Activated CD4-positive, alpha-beta memory T cell treated with anti-CD3 and anti-CD28 coated beads for 36 hours (primary cell): ENCODE measurements at places on chromosomes 12 and 14.

DNA sequence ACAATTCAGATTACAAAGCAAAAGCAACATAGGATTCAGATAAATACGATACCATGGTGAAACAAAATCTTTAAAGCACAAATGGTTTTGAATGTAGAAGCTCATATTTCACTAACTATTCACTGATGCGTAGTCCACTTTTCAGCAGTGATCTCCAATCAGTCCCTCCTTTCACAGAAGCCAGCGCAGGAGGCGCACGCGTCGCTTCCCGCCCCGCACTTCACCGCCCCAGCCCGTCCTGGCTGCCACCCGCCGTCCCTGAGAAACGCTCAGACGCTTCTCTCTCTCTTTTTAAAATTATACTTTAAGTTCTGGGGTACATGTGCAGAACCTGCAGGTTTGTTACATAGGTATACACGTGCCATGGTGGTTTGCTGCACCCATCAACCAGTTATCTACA, 19.8 kb upstream of the CHFR start:
- DNase-seq: no peak

- DNase-seq: no peak
Observed at GRCh38 chr12:96472384-96472783, 17.0 kb upstream of the CFAP54 start.

DNA sequence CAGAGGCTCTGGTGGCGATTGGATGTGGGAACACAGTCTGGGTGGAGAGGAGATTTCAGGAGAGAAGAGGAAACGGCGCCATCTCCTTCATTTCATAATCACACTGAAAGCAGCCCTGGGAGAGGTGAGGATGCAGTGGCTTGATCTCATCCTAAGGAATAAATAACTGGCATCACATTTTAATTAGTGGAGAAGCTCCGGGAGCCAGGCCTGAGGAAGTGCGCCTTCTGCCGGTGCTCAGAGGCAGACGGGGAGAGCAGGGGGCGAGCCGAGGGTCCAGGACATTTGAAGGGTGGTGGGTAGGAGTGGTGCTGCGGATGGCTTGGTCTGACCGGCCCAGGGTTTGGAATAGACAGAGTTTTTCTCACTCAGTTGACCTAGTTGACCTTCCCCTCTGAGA, 265.0 kb downstream of the CACNA1C start:
- no peak for DNase-seq

DNA sequence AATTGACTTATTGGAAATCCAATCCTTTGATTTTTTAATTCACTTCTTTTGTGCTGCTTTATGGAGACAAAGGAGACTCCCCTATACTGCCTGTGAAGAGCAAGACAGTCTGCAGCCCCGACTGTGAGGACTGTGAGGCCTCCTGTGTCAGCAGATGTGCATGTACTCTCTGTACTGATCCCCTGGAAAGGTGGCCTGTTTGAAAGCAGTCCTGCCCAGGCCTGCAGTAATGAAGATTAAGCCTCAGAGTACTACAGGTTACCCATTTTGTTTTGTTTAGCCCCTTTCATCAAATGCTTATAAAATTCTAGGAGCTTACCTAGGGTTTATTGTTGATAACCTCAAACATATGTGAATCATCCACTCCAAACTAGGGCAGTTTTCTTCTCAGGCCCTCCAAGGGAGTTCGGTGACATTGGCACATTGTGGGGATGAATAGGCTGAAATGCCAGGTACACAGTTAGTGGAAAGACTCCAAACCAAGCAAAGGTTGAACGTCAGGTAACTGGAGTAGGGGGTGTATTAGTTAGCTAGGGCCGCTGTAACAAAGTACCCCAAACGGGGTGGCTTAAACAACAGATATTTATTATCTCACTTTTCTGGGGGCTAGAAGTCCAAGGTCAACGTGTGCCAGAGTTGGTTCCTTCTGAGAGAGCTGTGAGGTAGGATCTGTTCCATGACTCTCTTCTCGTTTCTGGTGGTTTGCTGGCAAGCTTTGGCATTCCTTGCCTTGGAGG, 208.7 kb upstream of the BCL2L14 start:
- DNase-seq: no peak

GRCh38 chr12:127396734-127397133, 870.2 kb upstream of the TMEM132C start:
- no peak for DNase-seq

DNA sequence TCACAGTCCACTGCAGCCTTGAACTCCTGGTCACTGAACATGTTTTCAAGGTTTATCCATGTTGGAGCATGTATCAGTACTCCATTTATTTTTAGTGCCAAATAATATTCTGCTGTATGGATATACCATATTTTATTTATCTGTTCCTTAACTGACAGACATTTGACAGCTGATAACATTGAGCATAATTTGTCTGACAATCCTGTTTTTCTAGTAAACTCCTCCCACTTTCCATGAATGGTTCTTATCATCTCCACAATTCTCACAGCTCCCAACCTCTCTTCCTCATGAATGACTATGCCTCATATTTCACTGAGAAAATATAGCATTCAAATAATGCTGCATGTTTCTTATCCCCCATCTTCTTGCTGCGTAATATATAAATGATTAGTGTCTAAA, 33.3 kb downstream of the COCH start:
- no peak for DNase-seq

GRCh38 chr12:21938879-21939278, 2.3 kb downstream of the ABCC9 start:
- no peak for DNase-seq

DNA sequence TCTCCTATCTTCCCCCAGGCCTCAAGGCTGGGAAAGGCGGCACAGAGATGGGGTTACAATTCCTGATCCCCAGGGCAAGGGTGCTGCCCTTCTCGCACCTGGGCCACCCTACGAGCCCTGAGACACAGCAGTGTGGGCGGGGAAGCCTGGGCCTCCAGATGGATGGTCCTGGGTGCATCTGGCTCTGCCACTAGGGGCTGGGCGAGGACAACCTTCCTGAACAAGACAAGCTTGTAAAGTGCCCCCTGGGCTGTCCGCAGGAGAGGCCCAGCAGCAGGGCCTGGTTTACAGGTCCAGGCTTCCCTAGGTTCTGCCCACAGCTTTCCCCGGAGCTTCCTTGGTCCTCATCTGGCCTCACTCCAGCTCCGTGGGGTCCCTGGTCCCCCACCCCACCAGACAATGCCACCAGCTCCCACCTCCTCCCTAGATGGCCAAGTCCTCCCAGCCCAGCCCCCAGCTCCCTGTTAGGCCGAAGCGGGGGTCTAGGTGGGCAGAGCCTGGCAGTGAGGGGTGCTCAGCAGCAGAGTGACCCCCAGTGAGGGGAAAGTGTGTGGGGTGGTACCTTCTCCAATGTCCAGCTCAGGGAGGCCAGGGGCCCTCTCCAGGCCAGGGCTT, 8.9 kb downstream of the ARL6IP4 start:
- DNase-seq: no peak

DNA sequence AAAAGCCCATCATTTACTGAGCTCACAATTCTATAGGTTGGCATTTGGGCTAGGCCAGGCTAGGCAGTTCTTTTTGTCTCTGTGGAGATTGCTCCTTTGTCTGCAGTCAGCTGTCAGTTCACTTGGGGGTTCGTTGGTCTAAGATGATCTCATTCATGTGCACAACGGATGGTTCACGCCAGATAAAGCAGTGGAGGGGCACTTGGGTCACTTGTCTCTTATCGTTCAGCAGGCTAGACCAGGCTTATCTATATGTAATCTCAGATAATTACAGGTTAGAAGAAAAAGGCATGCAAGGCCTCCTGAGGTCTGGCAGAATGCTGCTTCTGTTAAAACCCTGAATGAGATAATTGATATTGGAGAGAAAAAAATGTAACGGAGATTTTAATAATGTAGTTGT, 119.0 kb upstream of the ATP2B1 start:
- DNase-seq: no peak

DNA sequence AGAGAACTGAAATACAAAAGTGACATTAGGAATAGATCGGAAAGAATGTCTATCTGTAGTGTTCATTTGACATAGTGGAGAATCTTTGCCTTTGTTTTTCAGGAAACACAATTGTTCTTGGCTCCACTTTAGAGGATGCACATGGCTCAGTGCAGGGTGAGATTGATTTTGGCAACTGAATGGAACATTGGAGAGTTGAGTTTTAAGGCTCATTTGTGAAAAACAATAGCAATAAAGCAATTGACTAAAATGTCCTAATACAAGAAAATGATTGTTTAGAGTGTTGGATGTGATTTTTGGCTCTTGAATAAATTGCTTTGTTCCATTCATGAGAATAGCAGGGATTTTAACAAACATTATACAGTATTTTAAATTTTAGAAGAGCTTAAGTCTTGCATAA, 116.4 kb downstream of the SLC38A1 start:
- DNase-seq: no peak

GRCh38 chr12:15209782-15210181, 11.4 kb downstream of the RERG start:
- DNase-seq: no peak

GRCh38 chr12:11486623-11487444, 91.5 kb upstream of the PRB2 start:
- peak; percentile 87 for DNase-seq

- no peak for DNase-seq
Observed at GRCh38 chr12:89319606-89320005, 32.7 kb downstream of the DUSP6 start.

DNA sequence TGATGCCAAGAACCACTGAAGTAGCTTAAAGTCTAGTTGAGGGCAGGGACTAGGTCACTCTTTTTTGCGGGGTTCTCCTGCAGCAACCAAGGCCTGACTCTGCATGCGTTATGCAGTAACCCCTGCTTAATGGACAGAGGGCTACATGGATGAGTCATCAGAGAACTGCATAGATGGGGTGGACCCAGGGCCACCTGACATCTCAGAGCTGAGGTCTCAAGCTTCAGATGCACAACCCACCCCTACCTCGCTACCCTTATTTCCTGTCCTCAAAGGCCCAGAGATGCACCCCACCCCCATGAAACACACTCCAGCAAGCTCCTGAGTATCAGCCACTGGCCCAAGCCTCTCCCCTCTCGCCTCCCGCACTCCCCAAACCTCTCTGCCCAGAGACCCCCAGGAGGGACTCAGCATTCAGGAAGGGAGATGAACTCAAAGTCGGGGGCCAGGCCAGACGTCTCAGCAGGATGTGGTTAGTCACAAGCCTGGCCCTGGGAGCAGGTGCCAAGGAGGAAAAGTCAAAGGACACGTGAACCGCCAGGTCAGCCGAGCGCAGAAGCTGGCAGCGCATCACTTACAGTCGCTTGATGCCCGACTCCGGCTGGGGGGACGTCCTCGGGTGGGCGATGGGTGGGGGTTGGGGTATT, 25.8 kb downstream of the SNRNP35 start:
- DNase-seq: peak; percentile 16

- DNase-seq: no peak
Observed at GRCh38 chr12:31773223-31773750, 44.5 kb upstream of the AMN1 start.

- DNase-seq: no peak
Observed at GRCh38 chr12:73867147-73867546, 670.5 kb upstream of the ATXN7L3B start.

DNA sequence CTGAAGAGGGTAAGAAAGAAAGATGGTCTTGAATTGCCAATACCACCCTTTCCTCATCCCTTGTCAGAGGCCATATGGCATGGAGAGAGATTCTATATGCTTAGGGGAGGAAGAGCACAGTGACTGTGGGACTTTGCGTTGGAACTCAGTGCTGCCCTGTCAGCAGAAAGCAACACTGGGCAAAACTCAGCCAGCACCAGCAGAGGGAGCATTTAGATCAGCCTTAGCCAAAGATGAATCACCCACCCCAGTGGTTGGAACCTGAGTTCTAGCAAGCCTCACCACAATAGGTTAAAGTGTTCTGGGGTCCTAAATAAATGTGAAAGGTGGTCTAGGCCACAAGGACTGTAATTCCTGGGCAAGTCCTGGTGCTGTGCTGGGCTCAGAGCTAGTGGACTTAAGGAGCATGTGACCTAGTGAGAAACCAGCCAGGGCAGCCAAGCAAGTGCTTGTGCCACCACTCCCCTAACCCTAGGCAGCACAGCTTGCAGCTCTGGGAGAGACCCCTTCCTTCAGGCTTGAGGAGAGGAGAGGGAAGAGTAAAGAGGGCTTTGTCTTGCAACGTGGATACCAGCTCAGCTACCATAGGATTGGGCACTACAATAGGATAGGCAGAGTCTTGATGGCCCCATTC, 11.4 kb upstream of the BCAT1 start:
- DNase-seq: peak; percentile 71

DNA sequence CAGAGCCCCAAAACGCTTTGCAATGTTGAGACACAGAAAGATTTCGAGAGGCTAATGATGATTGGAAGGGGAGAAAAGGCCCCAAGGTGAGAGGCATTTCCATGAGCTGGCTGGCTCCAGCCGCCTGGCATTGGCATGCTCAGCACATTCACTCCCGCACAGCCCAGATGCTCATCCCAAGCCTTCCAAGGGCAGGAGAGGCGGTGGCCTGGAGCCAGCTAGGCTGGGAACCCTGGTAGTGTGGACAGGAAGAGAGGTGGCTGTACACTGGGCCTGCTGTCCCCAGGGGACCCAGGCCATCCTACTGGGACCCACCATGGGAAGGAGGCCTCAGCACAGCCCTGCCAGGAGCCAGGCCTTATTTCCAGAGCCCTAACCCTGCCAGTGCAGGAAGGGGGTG, 72.2 kb downstream of the SPTB start:
- DNase-seq: no peak

DNA sequence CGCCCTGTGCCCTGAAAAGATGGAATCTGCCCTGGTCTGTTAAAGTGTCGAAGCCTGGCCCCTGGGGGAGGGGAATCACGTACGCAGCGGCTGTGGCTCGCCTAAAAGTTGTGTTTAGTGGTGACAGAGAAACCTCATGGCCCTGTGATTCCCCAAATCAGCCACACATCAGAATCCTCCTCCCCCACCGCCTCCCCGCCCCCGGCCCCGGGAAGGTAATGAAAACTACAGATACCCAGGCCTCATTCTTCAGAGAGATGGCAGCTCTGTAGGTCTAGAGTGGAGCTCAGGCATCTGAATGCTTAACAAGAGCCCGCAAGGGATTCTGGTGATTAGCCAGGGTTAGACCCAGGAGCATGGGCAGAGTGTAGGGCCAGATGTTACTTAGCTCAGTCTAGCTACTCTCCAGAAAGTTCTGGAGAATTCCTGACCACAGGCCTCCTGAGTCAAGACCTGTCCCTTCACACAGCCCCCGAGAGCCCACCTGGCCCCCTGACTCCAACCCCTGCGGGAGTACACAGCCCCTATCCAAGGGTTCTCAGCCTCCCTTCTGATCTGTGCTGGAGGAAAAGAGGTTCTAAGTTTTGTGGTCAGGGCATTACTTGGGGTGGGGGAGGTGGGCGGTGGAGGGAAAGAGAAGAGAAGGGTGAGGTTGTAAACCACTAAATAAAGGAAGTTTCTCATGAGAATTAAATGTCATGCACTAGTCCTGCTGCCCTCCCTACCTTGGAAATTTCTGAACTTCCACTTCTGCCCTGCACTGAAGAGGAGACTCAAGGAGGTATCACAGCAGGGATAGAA, 114.8 kb downstream of the PLXNC1 start:
- peak; percentile 83 for DNase-seq
